ENCODE measurements at places on chromosomes 16 and 17. TPM values are rescaled to one million over a fixed set of nuclear protein-coding genes. Genes with fewer than 3 reads are reported as not detected.

TEKT5 gene
- not detected for total RNA-seq

CHST6 gene
- total RNA-seq = not detected

PYY gene
- 27.5 TPM for total RNA-seq

ZACN gene
- total RNA-seq = not detected

WSCD1 gene
- total RNA-seq = 47.1 TPM

TCAP gene
- 1.9 TPM for total RNA-seq

CCT6B gene
- 0.94 TPM for total RNA-seq
